ENCODE measurements at places on chromosomes 3 and 15.

DNA sequence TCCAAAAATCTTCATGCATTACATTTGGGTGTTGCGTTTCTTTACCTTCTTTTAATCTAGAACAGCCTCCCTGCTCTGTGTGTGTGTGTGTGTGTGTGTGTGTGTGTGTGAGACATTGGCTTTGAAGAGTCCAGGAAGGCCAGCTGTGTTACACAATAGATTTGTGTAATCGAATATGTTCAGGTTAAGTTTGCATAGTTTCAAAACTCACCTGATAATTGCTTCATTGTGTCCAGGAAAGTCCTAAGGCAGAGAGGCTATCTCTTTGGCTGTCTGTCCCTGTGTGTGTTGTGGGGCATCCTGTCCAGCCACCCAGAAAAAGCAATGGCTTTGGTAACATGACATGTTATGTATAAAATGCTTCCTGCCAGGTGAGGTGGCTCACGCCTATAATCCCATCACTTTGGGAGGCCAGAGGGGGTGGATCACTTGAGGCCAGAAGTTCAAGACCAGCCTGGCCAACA lies 37.5 kb downstream of the ZNF710 start:
- no peak for DNase-seq

DNA sequence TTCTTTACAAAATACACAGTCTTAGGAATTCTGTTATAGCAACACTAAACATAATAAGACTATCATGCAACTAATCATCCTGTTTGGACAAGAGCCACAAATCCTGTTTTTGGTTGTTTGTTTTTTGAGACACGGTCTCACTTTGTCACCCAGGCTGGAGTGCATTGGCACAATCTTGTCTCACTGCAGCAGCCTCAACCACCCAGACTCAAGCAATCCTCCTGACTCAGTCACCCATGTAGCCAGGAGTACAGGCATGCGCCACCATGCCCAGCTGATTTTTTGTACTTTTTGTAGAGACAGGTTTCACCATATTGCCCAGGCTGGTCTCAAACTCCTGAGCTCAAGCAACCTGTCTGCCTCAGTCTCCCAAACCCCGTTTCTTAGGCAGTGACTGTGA lies 28.3 kb downstream of the NEDD4 start:
- DNase-seq, result no peak

GRCh38 chr3:21962456-21962855 lies 211.4 kb upstream of the ZNF385D start:
- no peak for DNase-seq

- DNase-seq, result no peak
Observed at GRCh38 chr3:37898424-37898823, 36.7 kb downstream of the CTDSPL start.

GRCh38 chr3:161409858-161410257 lies 38.5 kb upstream of the SPTSSB start:
- no peak for DNase-seq
